Right forelimb (tissue), 1 donor: ENCODE measurements at places on chromosomes 1 and 21.

- DNase-seq, result peak; percentile 76
These were observed 84.5 kb downstream of the PLXNA2 start for GRCh38 chr1:208159555-208160258.

DNA sequence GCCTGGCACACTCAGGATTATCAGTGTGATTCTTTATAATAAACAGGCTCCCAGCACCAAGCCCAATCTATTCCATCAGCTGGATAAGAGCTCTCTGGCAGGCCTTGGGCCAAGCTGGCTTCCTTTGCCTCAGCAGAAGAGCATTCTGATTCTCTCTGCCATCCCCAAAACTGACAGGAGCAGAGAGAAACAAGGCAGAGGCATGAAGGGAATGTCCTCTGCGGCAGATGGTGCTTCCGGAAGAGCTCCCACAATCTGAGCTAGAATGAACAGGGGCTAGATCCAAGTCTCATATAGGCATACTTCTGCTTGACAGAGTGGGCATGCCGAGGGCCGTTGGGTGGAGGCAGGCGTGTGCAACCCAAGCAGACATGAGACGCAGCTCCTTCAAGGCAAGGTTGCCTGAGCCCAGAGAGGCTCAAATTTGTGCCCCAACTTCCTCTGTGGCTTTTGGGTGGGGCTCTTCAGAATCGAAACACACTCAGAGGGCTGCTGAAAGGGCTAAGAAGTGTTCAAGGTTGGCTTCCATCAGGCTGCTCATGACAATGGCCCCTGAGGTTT is 4.0 kb downstream of the CAPN2 start:
- DNase-seq, result no peak

GRCh38 chr1:83029050-83029449 is 969.9 kb downstream of the TTLL7 start:
- DNase-seq, result no peak

GRCh38 chr1:218390618-218391017 is 45.5 kb downstream of the TGFB2 start:
- no peak for DNase-seq

GRCh38 chr1:8986814-8987190 is 39.4 kb downstream of the SLC2A7 start:
- no peak for DNase-seq

DNA sequence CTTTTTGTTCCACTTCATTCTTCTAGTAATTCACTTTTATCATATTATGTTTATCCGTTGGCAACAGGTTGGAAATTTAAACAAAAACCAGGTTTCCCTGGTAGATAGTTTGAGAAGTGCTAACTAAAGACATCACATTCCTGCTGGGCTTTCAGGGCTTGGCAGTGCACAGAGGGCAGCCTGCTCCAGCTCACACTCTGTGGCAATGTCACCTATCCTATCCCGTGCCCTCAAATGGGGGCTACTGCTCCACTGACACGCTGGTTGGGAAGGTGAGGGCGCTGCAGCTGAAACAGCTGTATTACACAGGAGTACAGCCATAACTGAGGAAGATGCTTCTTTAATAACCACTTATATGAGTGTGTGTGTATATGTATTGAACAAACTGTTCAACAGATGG is 49.7 kb downstream of the RCAN1 start:
- no peak for DNase-seq

GRCh38 chr1:212542761-212543187 is 65.8 kb upstream of the ATF3 start:
- no peak for DNase-seq

DNA sequence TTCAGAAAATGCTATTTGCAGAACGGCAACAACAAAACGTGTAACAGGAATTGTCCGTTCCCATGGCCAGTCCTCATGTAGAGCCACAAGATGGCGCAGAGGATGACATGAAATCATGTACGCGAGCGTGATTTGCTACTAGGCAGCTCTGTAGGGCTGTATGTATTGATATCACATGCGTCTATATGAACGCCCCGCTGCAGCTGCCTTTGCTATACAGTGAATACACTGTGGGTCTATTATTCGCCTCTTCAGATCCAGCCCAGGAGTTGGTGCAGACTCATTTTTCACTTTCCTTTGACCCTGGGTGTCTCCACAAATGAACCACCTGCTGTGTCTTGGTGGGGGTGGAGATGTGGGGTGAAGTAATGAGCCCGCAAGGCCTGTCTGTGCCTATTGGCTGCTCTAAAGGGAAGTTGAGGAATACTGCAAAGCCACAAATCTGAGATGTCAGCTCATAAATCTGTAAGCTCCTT is 361.5 kb downstream of the KIF26B start:
- DNase-seq, result no peak

GRCh38 chr1:67053535-67053784 is 488 bp downstream of the SLC35D1 start:
- peak; percentile 88 for DNase-seq

DNA sequence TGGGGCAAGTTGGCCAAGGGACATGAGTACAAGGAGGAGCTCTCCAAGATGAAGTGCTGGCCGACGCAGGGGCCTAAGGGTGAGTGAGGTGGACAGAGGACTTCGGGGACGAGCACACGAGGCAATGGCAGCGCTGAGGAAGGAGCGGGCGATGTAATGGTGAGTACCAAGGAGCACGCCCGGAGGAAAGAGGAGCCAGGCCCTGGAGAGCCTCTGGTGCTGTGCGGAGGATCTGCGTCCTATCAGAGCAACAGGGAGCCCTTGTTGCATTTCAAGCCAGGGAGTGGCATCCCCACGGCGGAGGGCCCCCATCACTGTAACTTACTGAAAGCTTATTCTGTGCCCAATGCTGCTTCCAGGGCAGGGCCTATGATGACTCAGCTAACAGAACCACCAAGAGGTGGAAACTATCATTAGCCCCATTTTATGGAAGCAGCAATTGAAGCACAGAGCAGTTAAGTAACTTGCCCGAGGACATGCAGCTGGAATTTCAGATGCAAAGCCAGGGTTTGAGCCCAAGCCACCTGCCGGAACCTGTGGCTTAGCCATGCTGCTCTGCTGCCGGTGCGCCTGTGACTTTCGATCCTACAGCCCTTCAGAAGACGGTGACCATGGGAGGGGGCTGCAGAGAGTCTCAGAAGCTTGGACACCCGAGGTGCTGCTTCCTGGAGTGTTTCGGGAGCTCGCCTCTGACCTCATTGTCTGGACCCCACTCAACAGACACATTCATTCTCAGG is 17.6 kb upstream of the AJAP1 start:
- DNase-seq, result no peak

DNA sequence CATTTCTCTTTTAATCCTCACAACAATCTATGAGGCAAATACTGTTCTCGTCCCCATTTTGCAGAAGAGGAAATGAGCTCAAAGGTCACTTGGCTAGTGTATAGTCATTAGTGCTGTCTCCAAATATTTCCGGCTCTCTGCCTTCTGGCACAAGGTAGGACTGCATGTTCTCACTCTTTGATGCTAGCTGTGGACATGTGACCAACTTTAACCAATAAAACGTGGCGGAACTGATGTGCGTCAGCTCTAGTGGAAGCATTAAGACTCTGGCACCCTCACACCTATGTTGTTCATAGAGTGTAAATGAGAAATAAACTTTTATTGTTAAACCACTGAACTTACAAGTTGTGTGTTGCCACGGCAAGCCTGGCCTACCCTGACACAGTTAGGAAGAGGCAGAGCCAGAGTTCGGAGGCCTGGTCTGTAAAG is 5.0 kb upstream of the KIF21B start:
- no peak for DNase-seq

GRCh38 chr1:85121744-85122143 is 73.4 kb upstream of the MCOLN3 start:
- DNase-seq, result no peak

DNA sequence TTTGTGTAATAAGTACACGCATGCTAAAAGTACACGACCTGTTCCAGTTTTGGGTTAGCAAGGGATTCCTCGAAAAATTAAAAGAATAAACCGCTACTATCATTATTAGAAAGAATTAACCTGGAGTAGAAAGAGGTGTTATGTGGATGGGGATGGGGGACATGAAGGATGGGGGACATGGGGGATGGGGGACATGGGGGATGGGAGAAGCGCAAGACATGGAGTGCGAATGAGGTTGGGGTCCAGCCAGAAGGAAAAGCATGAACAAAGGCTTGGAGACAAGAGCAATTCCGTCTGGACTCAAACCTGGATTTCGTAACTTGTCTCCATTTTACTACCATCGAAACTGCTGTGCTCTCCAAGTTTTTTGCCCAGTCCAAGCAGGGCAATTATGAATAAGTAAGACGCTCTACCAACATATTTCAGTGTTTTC is 591 bp upstream of the KDM1A start:
- peak; percentile 48 for DNase-seq

- DNase-seq, result no peak
These were observed 355.1 kb downstream of the GPATCH2 start for GRCh38 chr1:217275655-217276398.

DNA sequence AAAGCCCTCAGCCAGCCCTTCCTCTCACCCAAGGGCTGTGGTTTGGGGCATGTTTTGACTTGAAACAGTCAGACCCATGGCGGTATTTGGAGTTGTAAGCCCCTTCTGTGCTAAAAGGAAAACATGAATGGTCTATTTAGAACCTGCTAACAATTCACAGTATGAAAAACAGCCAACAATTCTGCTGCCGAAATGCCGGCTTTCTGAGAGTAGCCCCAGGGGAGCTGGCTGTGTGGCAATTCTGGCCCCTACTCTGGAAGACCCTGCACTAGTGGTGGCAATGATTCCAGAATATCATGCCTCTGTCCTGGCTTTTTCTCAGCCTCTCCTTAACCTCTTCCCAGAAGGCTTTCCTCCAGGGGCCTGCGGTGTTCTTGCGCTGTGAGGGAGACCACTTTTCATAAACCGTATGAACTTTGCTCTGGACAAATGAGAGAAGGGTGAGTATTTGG is 118.7 kb downstream of the EDEM3 start:
- DNase-seq, result peak; percentile 66

DNA sequence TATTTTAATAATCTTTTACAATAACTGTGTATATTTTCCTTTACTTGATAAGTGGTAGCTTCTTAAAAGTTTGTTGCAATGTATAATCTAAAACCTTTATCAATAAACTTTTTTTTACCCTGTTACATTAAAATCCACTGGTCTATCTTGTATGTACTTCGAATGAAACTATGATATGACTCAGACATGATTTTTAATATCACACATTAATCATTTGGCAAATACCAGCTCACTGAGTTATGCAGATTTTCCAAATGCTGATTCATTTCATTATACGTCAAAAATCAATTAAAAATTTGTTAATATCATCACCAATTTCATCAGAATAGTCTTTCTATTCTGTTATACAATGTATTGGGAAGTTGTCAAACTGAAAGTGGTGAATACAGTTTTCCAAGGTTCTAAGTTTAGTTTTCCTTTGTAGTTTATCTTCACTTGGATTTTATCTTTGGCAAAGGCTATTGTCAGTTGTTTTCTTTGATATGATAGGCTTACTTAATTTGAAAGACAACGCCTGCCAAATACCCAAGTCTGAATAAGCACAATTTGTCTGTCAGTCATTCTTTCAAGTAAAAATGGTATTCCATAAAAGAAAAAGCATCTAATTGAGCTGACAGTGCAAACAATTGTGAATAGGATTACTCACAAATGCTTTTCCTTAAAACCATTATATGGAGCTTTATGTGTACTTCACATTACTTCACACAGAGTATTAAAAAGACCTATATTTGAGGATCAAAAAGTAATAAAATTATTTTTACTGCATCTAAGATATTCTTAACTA is 127.0 kb downstream of the NME7 start:
- DNase-seq, result no peak
